ENCODE measurements at places on chromosomes 11 and 22. TPM values are rescaled to one million over a fixed set of nuclear protein-coding genes. Genes with fewer than 3 reads are reported as not detected.

RFPL1 gene
- total RNA-seq = not detected

GLYAT gene
- total RNA-seq = not detected

DNA sequence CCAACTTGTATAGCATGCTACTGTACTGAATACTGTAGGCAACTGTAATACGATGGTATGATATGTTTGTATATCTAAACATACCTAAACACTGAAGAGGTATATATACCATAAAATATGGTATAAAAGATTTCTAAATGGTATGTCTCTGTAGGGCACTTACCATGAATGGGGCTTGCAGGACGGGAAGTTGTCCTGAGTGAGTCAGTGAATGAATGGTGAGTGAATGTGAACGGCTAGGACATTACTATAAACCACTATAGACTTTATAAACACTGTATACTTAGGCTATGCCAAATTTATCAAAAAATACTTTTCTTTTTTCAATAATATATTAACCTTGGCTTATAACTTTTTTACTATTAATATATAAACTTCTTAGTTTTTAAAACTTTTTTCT is 66.8 kb downstream of the ZC3H12C start:
- no peak for DNase-seq

MRGPRE gene
- not detected for total RNA-seq

DNA sequence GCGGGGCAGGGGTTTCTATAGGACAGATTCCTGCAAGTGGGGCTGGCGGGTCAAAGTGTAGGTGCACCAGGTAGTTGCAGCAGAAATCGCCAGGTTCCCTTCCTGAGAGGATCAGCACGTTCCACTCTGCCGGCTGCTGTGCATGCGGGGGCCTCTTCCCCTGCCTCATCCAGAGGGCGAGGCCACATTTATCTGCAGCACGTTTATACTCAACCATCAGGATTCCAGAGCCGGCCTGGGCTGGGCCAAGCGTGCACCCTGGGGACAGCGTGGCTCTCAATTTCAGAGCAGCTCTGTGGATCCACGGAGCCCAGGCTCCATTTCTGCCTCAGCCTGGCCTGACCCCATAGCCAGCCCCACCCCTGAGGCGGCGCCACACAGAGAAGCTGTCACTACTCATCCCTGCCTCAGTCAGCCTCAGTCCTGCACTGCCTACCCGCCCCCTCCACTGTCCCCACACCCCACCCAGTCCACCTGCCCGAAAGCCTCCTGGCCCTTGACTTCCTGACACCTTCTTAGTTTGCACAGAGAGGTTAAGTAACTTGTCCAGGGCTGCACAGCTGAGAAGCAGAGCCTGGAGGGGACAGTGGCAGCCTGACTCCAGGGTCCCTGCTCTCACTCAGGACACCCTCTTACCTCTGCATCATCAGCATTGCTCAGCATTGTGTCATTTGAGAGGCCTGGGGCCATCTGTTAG is 45.9 kb upstream of the RTL6 start:
- DNase-seq = no peak

NAV2 gene
- total RNA-seq = 250 TPM

DNA sequence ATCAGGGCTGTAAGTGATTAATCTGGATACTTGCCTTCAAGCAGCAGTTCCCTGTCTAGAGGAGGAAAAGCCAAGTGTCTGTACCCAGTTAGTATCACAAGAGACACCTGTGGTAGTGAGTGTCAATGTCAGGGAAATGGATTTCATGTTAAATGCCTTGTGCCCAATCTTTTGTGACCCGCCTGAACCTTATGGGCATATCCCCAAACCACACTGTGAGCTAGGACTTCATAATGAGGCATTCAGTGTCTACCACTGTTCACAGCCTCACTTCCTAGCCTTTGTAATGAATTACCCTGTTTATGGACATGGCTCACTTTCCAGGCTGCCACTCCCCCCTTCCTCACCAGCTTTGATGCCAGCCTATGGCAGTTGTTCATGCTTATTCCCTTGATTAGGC is 125.1 kb downstream of the TRIM44 start:
- no peak for DNase-seq

LRRC56 gene
- total RNA-seq = 1.0 TPM

SCN3B gene
- total RNA-seq = 0.16 TPM

ROM1 gene
- 9.0 TPM for total RNA-seq

DNA sequence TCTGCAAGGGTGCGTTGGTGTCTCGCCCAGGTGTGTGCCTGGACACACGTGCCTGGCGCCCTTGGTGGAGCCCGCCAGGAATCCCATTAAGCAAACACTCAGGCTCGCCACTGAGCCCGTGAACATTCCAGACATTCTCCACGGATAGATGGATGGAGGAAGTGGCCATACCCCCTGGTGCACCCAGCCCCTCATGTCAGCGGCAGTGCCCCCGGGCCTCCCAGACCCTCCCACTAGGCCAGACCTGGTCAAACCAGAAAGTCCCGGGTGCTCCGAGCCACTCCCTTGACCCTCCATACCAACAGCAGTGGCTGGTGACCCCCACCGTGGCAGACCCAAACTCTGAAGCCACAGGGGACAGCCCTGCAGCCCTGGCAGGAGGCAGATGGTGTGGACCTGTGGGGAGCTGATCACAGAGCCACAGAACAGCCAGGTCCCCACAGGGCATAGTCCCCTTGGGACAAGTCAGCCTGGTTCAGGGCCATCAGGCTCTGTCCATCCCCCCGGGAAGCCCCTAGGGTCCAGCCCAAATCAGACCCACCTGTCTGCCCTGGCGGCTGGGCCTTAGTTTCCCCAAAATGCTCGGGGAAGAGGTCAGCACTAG is 1.9 kb downstream of the EPS8L2 start:
- no peak for DNase-seq

- DNase-seq = no peak
Measured at GRCh38 chr11:35938231-35938630, 5.6 kb upstream of the LDLRAD3 start.

DNA sequence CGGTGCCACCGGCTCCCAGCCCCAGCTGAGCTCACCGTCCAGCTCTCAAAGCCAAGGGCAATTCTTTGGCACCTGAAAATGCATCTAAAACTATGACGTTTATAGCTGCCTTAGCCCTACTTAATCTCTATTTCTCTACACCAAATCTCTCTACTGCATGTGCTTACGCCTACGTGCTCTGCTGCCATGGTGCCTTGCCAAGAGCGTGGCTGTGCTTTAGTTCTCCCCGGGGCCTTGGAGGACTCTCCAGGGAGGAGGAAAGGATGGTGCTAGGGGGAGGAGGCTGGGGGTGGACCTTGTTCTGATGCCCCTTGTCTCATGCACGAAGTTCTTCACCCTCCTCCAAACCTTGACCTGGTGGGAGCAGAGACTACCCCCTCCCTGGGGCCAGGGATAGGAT is 9.0 kb upstream of the BID start:
- DNase-seq = no peak

DNA sequence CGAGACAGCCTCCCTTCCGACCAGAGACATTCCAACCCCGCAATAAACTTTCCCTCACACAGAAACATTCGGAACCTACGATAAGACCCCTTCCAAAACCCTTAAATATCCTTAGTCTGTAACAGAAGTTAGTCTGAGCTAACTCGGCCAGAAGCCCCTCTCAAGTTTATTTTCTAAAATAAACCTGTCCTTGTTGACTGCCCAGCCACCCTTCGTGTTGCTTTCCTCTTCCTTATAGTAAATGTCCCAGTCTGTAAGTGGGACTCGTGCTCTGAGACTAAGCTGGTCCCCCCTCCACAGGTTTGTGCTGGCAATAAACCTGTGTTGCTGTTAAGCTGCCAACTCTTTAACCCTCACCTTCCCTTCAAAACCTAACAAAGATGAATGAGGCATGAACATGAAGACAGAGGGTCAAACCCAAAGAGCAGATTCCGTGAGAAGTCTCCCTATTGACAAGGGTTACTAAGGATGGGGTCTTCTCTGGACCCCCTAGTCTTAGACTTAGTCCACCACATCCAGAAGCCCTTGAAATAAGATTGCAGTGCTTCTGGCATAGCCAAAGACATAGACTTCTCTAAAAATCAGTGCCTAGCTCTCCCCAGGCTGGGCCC is 18.2 kb downstream of the MIF start:
- DNase-seq = no peak

- DNase-seq = no peak
Measured at GRCh38 chr11:44906649-44907048, 44.0 kb downstream of the TP53I11 start.

GRCh38 chr11:96332126-96332771 is 10.7 kb downstream of the MAML2 start:
- DNase-seq = no peak

RBM14 gene
- 66.7 TPM for total RNA-seq

OR8G5 gene
- total RNA-seq = not detected

KCNJ5 gene
- total RNA-seq = 2.0 TPM

DNA sequence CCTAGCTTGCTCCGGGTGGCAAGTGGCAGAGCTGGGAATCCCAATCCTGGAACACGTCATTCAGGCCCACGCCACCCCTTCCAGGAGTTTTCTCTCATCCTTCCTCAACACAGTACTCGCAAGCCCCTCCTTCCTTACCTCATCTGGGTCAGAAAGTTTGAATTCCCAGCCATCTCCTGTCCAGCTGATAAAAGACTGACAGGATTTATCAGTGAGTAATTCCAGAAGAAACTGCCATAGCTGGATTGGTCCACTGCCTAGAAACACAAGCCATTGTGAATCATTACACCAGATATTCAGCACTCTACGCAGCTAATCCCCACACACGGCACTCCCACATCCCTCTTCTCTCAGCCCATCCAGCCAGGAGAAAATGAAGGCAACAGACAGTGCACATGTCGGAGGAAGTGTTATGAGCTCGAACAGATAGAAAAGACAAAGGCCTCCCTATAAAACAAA is 124.0 kb downstream of the ETS1 start:
- no peak for DNase-seq

- DNase-seq = no peak
Measured at GRCh38 chr11:2428322-2428795, 16.0 kb downstream of the TRPM5 start.

SORL1 gene
- 37.2 TPM for total RNA-seq

ISX gene
- not detected for total RNA-seq

NOX4 gene
- 91.9 TPM for total RNA-seq

- DNase-seq = no peak
Measured at GRCh38 chr11:103619938-103620337, 416.5 kb upstream of the DDI1 start.

DNA sequence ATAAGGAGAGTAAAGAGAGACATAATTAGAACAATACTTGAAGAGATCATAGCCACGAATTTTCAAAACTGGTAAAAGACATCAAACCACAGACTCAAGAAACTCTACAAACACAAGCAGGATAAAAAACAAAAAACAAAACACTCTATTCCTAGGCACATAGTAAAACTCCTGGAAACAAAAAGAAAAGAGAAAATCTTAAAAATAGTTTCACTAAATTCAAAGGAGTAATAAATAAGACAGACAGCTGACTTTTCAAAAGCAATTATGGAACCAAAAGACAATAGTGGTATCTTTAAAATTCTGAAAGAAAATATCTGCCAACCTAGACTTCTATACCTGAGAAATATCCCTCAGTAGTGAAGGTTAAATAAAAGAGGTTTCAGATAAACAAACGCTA is 9.2 kb upstream of the NARS2 start:
- no peak for DNase-seq

- DNase-seq = no peak
Measured at GRCh38 chr11:113549611-113550578, 74.7 kb upstream of the DRD2 start.

DNA sequence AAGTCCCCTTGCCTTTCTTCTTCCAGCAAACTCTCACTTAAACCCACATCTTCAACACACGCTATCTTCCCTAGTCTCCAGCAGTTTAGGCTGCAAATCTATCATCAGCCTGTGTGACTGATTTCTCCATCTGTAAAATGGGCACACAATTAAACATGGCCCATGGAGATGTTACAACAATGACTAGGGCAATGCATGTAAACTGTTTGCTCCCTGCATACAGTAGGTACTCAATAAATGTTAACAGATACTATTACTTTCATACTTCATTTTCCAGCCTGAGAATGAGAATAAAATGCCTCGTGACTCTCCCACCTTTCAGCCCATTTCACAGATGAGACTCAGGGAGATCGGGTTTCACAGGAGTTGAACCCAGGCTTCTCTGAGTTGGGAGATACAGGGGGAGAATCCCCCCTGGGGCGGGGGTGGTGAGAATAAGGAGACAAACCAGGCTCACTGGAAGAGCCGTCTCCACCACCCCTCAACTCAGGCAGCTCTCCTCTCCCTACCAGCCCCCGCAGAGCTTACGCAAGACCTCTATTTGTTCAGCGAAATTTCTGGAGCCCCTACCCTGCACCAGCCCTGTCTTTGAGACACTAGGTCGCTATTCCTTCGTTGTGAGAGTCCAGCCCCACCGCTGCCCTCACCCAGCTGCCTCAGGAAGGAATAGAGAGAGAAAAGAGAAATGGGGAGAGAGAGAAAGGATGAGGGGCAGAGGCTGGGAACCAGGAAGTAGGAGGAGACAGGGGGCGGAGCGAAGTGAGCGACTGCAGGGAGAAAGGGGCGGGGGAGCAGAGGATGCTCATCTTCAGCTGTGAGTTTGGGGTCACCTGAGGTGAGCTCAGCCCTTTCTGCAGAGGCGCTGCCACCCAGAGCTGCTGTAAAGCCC is 42.1 kb upstream of the KLHL35 start:
- no peak for DNase-seq

GRCh38 chr11:82559609-82560008 is 174.1 kb downstream of the FAM181B start:
- no peak for DNase-seq

RCOR2 gene
- total RNA-seq = 0.78 TPM

GRCh38 chr22:45451972-45452371 is 38.5 kb downstream of the RIBC2 start:
- DNase-seq = no peak
